Stimulated activated CD4-positive, alpha-beta T cell treated with anti-CD3 and anti-CD28 coated beads, Interleukin-1b, Interleukin-23, amount 100 ng/mL, for 24 hours (primary cell): ENCODE measurements at places on chromosomes 1 and 21.

DNA sequence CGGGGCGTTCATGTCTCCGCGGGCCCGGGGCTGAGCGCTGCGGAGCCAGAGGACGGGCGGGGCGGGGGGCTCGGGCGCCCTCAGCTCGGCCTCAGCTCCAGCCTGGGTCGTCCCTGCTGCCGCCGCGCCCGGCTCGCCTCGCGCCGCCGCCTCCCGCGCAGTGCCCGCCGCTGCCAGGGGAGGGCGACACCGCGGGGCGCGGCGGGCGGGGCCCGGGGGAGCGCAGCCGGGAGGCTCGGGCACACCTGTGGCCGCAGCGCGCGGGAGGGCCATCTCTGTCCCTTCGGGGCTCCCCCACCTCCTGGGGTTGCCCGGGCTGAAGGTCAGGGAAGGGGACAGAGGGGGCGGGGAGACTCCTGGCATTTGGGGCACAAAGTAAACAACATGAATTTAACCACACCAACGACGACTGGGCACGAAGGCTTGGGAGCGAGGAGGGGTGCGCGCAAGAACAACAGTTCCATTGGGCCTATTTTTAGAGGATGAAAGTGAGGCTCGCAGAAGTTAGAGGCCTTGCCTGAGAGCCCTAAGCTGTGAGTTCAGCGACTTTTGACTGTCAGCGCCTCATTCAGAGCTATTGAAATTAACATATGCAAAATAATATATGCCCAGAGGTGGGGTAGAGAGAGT is at the start of gene FAM131C:
Gene FAM131C, minus strand, starts transcription at position 162 of the 630 bp plus-strand sequence. CDS start 209 bp downstream, outside the sequence.
- peak; percentile 14 for DNase-seq

- DNase-seq = no peak
These were observed 55.5 kb downstream of the ECE1 start for GRCh38 chr1:21234779-21235178.

DNA sequence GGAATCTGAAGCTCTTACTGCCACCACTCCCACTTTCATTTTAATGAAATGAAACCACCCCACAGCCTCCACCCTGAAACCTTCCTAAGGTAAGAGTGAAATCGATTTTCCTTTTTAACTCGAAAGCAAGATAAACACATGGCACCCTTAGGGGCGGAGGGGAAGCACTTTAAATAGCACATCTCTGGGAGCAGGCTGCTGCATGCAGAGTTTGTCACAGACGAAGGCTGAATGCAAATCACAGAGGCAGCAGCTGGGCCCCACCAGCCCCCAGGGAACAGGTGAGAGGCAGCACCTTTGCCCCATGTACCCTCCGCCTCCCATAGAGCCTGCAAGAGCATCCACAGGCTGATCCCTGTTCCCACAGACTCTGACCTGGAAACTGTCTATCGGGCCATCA is 60.0 kb upstream of the GRIK3 start:
- no peak for DNase-seq

- DNase-seq = no peak
These were observed 104.7 kb downstream of the AKT3 start for GRCh38 chr1:243745356-243745755.

- DNase-seq = no peak
These were observed 167.4 kb downstream of the DUSP10 start for GRCh38 chr1:221574529-221574928.

GRCh38 chr1:45375104-45376090 is 35.2 kb upstream of the MUTYH start:
- no peak for DNase-seq

GRCh38 chr1:44151332-44151731 is 9.9 kb upstream of the KLF18 start:
- no peak for DNase-seq

GRCh38 chr1:160953030-160953429 is 1.6 kb downstream of the ITLN2 start:
- DNase-seq = no peak

- no peak for DNase-seq
These were observed 4.6 kb upstream of the FOXE3 start for GRCh38 chr1:47411436-47411835.

GRCh38 chr1:87170157-87170556 is 158.5 kb upstream of the LMO4 start:
- no peak for DNase-seq

GRCh38 chr1:104028416-104029035 is 278.8 kb downstream of the AMY1C start:
- no peak for DNase-seq

- DNase-seq = no peak
These were observed 4.2 kb downstream of the RASSF5 start for GRCh38 chr1:206511362-206512057.

GRCh38 chr1:244502630-244503029 is 41.6 kb downstream of the CATSPERE start:
- no peak for DNase-seq

DNA sequence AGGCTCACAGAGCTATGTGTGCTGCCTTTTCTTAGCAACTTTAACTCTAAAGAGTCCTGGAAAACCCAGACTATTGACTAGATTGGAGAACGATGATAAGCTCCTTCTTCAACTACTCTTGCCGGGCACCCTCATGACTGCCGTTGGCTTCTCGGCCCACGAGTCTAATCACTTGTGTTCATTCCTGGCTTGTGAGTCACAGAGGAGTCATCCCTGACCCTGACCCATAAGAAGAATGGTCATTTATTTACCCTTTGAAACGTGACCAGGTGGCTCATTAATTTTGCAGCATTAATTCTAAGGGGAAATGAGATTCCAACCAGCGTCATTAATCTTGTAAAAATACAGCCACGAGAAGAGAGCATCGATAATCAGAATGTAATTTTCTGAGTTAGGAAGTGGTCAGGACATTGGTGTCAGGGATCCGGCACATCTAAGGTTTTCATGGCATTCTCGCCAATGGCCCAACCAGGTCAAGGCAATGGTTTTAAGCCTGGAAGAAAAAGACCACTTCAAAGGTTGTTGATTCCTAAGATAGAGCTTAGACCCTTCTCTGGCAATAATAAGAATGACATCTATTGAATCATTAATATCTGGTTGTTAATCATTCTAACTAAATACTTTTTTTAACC is 183.6 kb upstream of the RUNX1 start:
- DNase-seq = no peak

DNA sequence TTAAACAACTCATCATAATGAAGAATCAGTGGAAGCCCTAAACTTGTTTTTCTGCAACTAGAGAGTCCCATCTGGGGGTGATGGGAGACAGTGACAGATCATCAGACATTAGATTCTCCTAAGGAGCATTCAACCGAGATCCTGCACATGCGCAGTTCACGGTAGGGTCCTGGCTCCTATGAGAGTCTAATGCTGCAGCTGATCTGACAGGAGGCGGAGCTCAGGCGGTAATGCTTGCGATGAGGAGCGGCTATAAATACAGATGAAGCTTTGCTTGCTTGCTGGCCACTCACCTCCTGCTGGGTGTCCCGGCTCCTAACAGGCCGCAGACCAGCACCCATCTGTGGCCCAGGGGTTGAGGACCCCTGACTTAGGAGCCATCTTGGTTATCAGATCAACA is 247.2 kb downstream of the FMN2 start:
- no peak for DNase-seq
